ENCODE measurements at places on chromosomes 16 and 17.

DNA sequence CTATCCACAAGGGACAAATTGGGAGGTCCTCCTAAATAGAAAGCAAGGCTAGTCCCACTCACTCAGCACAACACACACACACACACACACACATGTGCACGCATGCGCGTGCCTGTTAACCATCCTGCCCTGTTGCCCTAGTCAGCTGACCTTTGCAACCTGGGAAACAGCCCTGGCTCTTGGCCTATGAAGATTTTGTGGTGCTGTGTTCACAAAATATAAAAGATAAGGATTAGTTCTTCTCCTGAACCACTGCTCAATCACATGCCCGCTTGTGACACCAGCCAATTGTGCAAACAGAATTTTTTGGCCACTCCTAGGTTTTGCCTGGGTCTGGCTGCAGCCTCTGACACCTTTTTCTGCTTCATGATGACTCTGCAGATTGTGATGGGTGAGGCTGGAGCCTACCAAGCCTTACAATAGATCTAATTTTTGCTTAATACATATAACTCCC lies 3.3 kb upstream of the CES1 start:
- no peak for DNase-seq

GRCh38 chr16:20969386-20969785 lies 68.8 kb downstream of the LYRM1 start:
- no peak for DNase-seq

- DNase-seq: no peak
Measured at GRCh38 chr16:77548766-77549165, 113.9 kb upstream of the ADAMTS18 start.

DNA sequence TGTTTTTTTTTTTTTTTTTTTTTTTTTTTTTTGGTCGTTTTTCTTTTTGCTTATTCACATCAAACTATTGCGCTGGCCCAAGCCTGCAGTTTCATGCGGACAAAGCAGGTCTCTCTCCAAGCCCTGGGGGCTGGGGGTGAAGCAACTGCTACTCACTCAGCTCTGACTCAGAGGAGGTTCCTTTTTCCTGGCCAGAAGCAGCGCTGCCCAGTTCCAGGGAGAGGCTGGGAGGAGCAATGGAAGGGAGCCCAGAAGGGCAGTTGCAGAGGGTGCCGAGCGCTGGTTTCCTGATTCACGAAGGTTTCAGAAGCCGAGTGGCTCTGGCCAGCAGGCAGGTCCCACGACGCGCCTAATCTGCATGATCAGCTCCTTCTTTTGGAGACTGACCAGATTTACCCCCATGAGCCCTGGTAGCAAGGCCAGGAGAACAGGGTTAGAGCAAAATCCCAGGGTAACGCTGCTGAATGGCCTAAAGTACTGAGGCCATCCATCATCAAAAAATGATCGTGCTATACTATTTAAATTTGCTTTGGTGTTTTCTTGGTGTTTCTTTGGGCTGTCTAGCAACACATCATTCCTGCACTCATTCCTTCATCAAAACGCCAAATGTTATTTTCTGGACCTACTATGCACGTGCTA lies 144.7 kb upstream of the SOX9 start:
- no peak for DNase-seq

DNA sequence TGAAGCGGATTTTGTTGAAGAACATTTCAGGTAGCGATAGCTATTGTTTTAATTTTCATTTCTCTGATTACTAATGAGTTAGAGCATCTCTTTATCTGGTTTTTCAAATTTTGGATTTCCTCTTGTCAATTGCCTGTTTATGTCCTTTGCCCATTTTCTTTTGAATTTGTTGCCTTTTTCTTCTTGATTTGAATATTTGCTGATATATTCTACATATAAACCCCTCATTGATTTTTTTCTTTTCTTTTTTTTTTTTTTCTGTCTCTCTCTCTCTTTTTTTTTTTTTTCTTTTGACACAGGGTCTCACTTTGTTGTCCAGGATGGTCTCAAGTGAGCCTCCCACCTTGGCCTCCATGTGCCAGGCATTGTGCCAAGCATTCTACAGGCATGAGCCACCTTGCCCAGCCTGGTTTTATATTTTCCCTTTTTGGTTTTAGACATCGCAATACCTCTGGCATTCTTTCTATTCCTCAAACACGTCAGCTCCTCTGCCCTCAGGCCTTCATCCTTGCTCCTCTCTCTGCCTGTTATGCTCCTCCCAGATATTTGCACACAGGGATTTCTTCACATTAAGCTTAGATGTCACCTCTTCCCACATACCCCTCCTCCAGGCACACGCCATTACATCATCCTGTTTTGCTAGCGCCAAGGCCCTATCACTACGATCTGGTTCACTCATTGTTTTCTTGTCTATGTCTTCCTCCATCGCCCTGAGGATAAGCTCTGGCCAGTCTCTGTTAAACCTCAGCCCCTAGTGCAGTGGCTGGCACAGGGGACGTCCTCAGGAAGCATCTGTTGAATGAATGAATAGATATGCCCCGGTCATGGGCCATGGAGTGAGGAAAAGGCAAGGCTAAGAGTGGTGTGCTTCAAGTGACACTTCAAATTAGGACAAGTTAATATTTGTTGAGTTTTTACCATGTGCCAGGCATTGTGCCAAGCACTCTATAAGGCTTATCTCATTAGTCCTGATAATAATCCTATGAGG lies 8.6 kb downstream of the SARM1 start:
- DNase-seq: no peak

GRCh38 chr17:37643869-37644268 lies 623 bp upstream of the DDX52 start:
- DNase-seq: no peak

- peak; percentile 85 for DNase-seq
Measured at GRCh38 chr17:67376737-67377487, at the start of gene PITPNC1. PITPNC1 (plus strand) TSS chr17:67377281.

GRCh38 chr16:30524575-30525568 lies 1.5 kb downstream of the ZNF768 start:
- no peak for DNase-seq

GRCh38 chr16:69040144-69040909 lies 65.1 kb upstream of the HAS3 start:
- DNase-seq: no peak

DNA sequence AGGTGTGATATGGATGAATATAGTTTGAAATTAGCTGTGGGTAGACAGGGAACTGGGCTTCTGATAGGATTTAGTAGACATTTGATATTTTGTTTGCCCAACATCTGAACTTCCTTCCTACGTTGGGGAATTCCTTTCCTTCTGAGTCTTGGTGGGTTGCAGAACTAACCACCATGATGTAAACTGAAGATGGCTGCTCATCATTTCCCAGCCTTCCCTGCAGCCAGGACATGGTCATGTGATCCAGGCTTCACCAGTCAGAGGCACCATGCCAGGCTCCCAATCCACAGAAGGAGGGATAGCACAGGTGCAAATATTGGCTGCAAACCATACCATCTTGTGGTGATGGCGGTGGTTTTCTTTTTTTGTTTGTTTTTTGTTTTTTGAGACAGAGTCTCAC lies 57.4 kb downstream of the EMP2 start:
- DNase-seq: no peak

GRCh38 chr16:84555418-84556196 lies 51.1 kb upstream of the MEAK7 start:
- DNase-seq: no peak

DNA sequence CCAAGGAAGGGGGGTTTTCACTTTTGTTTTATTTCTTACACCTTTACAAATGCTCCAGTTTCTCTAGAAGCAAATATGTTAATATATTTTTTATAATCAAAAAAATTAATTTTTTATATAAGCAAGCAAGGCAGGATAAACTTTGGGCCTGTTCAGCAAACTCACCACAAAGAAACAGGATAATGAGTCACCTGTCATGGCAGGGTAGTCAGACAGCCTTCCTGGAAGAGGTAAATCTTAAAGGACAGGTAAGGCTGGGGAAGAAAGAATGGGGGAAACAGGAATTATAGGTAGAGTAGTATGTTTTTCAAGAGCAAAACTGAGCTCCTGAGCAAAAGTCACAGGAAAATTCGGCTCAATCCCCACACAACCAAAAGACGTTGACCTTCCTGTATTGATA lies 186.3 kb upstream of the SOX9 start:
- DNase-seq: no peak

GRCh38 chr17:81097134-81097942 lies 62.4 kb downstream of the BAIAP2 start:
- DNase-seq: no peak

GRCh38 chr16:87607223-87607622 lies 4.9 kb downstream of the JPH3 start:
- no peak for DNase-seq

GRCh38 chr16:8458481-8459046 lies 131.7 kb downstream of the TMEM114 start:
- DNase-seq: no peak

DNA sequence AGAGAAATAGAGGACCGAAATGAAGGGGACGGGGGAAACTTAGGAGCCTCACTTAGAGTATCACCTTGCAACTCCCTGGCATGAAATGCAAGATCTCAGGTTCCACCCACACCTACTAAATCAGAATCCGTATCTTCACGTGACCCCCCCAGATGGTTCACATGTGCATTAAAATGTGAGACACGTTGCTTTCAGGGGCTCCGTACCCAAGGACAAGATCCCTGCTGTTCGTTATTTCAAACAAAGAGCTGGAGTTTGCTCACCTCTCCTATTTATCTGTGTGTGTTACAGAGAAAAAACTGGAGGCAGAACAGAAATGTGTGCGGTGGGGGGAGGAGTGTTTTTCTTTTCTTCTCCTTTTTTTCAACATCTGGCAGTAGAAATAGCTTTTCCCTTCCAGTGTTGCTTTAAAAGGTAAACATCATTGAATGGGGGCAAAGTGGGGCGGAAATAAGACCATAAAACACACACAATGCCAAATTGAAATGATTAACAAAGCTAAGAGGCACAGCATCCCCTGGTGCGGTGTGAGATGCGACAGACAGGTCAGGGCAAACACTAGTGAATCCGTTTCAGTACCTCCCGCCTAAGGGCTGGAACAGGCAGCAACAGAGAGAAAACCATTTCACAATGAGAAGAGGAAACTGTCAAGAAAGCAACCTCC lies 145.4 kb downstream of the SOX9 start:
- no peak for DNase-seq

GRCh38 chr16:67480833-67481560 lies at the start of gene ATP6V0D1:
ATP6V0D1 (minus strand) TSS chr16:67481157; CDS start chr16:67481086, 71 bp downstream.
- peak; percentile 98 for DNase-seq

DNA sequence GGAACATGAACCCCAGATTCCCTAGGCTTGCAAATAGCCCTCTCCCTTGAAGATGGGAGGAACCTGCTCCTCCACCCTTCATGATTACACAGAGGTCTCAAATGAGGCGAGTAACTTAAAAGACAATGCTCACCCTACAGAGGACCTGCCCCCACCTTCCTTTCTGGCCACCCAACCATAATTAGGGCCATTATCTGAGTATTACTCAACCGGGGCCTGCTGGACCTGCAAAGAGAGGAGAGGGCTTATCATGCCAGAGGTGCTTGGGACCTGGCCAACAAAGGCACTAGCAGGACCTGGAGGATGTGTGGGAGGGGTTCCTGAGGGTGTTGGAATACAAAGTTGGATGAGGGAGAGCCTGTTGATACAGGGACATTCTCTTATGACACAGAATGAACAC lies 42.4 kb downstream of the RNF157 start:
- no peak for DNase-seq

DNA sequence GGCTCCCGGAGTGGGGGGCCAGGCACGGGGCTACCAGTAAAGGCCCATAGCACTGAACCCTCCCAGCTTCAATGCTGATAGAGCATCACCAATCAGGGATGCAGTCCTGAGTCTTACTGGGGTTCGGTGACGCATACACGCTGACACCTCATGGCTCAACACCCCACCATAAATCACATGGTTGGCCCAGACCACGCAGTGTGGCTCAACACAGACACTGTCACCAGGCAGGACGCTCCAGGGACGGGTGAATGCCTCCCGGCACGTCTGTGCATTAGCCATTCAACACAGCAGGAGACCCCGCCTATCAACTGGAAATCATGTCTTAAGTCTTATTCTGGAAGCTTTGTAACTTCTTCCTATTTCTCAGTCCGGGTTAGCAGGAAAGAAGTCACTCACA lies 35.0 kb downstream of the NECAB2 start:
- no peak for DNase-seq

DNA sequence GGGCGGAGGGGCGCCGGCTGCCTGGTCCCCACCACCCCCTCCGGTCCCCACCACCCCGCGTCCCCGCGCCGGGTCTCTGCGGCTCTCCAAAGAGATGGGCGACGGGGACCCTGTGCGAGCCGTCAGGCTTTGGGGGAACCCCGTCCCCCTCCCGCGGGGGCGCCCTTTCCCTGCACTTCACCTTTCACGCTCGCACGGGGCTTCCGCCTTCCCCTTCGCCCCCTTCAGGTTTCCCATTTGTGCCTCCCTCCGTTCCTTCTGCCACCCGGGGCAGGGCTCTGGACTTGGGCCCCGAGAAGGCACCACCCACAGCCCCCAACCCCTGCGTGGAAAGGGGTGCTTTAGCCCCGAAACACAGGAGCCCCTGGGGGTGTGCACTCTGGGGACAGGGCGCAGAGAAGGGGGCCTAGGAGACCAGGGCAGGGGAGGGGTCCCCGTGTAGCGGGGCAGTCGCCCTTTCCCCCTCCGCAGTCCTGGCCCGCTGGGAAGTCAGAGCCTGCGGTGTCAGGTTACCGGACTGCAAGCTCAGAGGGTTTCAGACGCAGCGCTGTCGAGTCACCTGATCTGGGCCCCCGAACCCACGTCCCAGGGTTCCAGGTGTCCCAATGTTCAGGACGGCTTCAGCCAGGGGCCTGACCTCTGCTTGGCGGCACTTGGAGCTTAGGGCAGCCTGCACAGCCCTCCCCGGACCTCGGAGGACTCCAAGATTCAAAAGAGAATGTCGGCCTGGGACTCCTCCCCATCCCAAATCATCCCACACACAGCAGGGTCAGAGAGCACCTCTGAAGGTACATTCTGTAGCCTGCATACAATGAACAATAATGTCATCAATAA lies 6.7 kb upstream of the CCDC92B start:
- no peak for DNase-seq

GRCh38 chr16:12341423-12341822 lies 364.9 kb downstream of the SNX29 start:
- DNase-seq: no peak

DNA sequence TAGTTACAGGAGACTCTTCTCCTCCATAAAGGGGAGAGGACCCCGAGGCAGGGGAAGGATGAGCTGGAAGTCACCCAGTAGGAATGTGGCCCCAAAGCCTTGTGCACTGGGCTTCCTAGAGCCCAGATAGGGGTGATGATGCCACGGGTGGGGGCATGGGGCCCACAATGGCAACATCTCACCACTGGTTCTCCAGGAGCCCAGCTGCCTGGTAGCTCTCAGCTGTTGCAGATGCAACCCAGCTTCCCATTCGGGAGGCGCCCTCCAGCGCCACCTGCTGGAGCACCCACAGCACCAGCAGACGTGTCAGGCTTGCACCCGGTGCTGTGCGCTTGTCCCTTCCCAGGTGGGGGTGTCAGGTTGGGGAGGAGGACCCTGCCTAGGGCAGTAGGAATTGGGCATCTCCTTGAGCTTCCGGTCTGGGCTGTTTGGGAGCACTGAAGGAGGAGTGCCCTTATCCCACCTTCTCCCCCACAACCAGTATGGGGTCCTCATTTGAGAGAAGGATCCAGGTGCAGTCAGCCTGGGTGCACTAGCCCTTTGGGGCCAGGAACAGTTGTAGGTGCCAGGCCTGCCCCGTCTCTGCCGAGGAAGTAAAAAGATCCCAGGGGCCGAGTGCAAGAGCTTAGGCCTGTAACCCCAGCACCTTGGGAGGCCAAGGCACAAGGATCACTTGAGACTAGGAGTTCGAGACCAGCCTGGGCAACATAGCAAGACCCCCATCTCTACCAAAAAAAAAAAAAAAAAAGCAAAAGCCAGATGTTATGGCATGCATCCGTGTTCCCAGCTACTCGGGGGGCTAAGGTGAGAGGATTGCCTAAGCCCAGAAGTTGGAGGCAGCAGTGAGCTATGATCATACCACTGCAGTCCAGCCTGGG lies 14.4 kb downstream of the CDIPT start:
- DNase-seq: peak; percentile 84

Data from CD4-positive, alpha-beta T cell treated with Interleukin-6 at 100 ng/mL for 8 hours (primary cell).